ENCODE measurements at places on chromosomes 13 and 19.
A peak's percentile ranks its signal among the peaks of the same experiment; 100 is the strongest.

DNA sequence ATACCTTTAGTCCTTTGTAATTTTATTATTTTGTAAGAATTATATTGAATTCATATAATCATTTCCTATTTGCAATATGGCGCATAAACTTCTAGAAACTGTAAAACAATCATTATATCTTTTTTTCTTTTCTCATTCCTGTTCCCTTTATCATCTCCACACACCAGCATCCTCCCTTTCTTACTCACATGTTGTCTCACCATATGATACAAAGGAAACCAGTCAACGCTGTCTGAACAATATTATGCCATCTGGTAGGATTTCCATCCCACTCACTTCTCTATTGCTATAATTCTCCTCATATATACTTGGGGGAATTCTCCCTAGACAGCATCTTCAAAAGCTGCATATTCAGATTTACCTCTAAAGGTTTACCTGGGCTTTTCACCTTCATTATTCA, 389.8 kb downstream of the NDFIP2 start:
- no peak for DNase-seq

- peak; percentile 57 for DNase-seq
Measured at GRCh38 chr13:48749699-48750473, 96.2 kb downstream of the CYSLTR2 start.

- DNase-seq, result peak; percentile 43
Measured at GRCh38 chr19:30226464-30227011, 145.6 kb upstream of the ZNF536 start.

DNA sequence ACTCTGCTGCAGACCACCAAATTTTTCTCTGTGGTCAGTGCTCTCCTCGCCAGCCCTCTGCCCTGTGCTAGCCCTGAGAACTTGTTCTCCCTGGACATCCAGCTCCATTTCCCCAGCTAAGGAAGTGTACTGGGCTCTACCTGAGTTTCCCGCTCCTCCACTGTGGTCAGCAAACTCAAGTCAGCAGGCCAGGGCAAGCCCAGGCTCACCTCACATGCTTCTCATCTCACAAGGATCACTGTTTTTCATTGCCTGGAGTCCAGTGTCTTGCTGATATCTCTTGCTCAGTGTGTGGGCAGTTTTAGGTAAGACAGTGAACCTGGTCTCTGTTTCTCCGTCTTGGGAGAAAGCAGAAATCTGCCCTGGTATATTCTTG, 201.4 kb downstream of the FOXO1 start:
- no peak for DNase-seq

DNA sequence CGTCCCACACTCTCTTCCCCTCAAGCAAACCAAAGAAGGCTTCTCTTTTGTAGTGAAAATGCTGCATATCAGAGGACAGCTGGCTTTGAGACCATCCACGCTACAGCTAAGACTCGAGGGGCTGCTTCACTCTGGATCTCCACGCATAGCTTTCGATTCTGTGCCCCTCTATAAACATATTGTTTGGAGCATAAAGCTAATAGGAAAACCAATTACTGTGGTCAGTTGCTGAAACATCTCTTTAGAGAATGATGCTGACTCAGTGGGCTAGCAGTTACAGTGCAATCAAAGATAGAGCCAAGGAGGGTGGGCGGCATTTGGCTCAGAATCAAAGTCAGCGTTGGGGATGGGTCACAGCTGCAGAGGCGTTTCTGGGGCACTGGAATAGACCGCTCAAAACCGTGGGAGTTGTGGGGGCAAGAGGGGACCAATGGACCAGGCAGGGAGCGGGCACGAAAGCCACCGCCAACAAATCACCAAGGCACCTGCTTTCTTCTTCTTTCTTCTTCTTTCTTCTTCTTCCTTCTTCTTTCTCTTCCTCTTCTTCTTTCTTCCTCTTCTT, 76.7 kb downstream of the RASL11A start:
- no peak for DNase-seq
